ENCODE measurements at places on chromosomes 13 and 19.

GRCh38 chr19:13999085-13999484 is 7.0 kb downstream of the RFX1 start:
- no peak for DNase-seq

- no peak for DNase-seq
Observed at GRCh38 chr19:48484931-48485612, 15.9 kb downstream of the CYTH2 start.

DNA sequence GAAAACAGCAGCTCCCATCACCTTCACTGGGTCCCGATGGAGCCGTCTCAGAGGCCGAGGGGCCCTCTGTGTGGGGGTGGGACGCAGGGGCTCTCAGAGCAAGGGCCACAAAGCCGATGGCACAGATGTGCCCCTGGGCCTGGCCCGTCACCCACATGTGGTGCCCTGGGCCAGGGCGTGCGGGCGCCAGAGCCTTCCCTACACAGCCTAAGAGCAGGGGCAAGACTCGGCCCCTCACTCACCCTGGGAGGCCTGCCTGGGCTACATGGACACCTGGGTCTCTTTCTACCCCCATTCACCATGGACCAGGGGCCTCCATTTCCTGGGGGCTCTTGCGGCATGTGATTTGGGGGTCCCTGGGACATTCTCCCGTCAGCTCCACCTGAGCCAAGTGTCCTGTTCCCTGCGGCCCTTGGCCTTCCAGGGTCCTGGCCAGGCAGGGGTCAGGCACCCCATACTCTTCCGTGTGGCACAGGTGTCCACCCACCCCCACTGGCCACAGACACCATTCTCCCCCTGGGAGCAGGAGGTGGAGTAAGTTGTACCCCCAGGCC is 10.0 kb downstream of the COMP start:
- DNase-seq, result no peak

DNA sequence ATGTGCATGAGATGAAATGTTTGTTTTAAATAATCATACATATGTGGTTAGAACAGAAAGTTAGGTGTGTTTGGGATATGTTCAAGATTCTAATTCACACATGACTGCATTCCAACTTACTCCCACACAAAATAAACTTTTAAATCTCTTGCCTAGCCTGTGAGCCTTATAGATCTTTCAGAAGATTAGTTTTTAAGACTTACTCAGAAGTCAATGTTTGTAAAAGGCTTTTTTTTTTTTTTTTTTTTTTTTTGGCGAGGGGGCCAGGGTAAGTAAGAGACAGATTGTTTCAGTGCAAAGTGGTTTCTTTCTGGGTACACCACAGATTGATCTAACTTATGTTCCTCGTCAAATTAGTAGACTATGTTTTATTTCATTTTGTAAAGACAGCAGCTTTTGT is 39.1 kb downstream of the GPR180 start:
- DNase-seq, result no peak

GRCh38 chr13:103078158-103078557 is 11.9 kb upstream of the SLC10A2 start:
- no peak for DNase-seq

DNA sequence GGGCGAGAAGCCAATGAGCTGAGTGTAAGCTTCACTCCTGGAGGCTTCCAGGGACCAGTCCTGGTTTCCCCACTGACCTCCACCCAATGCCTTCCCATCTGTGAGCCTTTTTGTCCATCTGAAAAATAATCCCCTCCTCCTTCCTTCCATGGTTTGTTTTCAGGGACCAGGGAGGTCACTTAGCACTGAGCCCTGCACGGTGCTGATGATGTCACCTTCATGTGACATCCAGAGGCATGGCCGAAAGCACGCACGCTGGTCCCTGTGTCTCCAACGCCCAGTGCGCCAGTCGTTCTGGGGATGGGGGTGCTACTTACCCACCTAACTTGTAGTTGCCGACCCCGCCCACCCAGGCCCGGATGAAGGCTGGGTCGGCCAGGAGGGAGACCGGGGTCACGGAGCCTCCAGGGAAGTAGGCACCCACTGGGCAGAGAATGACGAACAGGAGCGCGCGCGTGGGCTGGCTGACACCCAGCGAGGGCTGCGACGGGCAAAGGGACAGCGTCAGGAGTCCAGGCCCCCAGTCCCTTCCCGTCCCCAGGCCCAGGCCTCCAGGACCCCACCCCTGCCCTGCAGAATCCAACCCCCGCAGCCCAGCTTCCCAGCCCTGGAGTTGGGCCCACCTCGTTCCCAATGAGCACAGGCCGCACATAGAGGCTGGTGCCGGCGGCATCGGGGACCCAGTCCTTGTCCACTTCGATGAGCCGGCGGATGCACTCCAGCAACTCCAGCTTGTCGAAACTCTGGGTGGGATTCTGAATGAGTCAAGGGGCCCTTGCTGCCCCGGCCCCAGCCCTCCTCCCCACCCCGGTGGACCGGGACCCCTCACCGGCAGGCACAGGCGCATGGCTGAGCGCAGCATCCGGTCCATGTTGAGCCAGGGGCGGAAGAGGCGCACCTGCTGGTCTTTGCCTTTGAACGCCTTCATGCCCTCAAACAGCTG is 11.2 kb downstream of the BCAT2 start:
- DNase-seq, result no peak

DNA sequence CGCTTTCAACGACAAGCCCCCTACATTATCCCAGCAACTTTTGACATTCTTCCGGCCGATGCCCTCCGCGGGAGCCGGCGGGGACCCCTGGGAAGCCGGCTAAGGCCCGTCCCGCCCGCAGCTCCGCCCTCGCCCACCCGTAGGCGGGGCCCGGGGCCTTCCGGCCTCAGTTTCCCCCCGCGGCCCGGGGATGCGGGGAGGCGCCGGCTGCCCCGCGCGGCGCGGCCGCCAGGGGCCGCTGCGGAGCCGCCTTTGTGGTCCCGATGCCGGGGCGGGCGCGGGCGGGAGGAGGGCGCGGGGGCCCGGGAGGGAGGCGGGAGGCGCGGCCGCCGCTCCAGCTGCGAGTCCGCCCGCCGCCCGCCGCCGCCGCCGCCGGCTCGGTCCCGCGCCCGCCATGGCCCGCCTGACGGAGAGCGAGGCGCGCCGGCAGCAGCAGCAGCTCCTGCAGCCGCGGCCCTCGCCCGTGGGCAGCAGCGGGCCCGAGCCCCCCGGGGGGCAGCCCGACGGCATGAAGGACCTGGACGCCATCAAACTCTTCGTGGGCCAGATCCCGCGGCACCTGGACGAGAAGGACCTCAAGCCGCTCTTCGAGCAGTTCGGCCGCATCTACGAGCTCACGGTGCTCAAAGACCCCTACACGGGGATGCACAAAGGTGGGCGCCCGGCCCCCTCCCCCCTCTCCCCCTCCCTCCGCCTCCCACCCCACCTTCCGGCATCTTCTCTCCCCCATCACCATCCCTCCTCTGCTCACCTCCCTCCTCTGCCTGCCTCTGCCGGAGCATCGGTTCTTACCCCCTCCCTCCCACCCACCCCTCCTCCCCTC is at the start of gene CELF5:
Gene CELF5, plus strand, starts transcription at position 316 of the 823 bp plus-strand sequence. Its CDS starts 79 bp downstream, at position 395.
- DNase-seq, result no peak

DNA sequence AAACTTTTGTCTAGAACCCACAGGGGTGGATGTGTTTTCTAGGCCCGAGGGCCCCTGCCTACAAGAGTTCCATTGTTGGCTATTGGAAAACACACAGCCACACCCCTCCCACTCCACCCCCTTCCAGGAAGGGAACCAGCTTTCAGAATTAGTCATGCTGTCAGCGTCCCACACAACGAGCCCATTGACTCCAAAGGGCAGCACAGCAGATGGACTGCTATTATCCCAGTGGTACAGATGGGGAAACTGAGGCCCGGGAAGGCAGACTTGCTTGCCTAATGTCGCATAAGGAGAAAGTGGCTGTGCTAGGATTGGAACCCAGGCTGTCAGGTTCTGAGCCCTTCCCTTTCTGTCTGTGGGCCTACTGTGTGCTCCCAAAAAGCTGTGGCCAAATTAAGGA is 8.1 kb upstream of the FXYD3 start:
- no peak for DNase-seq

DNA sequence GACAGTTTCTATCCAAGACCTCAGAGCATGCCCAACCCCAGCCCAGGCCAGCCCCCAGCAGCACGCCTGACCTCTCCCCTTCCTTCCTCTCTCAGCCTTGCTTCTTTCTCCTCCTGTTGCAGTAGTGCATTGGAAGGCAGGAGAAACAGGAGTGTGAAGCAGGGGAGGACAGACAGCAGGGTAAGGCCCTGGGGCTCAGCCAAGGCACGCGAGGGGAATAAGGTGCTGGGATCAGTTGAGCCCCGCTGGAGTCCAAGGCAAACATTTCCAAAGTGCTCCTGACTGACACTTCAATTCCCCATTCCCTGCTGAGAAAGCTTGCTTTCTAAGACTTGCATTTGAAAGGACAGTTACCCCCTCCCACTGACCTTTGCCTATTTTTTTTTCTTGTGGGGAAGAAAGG is 73.1 kb upstream of the OLFM4 start:
- DNase-seq, result no peak

DNA sequence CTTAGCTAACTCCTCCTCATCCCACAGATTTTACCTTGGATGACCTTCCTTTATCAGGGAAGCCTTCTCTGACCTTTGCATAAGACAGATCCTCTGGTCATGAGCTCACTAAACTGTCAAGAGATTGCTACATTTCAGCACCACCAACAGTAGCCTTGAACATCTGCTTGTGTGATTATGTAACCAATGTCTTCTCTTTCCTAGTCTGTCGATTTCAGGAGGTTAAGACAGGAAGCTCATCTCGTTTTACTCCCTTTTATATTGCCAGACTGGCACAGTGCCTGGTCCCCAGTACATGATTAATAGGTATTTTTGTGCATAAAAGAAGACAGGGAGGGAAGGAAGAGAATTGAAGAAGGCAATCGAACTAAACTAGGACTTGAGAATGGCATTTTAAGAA is 1697.7 kb downstream of the EFNB2 start:
- no peak for DNase-seq
